Heart left ventricle (tissue), 16 donors: ENCODE measurements at places on chromosomes 5 and 9. TPM values are rescaled to one million over a fixed set of nuclear protein-coding genes. Genes with fewer than 3 reads are reported as not detected.

DNA sequence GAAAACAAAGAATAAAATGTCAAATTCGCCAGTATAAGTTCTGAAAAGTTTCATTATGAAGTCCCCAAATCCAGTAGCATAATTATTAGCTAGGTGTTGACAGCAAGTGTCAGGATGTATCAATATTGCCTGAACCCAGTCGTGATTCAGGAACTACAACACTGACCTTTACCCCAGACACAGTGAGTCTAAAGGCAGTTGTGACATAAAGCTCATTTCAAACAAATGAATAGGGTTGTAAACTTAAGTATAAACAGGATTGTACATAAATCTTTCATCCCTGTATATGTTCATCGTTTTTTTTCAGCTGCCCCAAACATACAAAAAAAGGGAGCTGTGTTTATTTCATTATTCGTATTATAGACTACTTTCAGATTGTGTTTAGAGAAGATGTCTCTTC is 385.7 kb downstream of the PLK2 start:
- no peak for DNase-seq

- DNase-seq = no peak
Measured at GRCh38 chr5:55923177-55923771, 71.5 kb downstream of the IL6ST start.

- DNase-seq = no peak
Measured at GRCh38 chr9:116267021-116267420, 113.4 kb downstream of the PAPPA start.

DNA sequence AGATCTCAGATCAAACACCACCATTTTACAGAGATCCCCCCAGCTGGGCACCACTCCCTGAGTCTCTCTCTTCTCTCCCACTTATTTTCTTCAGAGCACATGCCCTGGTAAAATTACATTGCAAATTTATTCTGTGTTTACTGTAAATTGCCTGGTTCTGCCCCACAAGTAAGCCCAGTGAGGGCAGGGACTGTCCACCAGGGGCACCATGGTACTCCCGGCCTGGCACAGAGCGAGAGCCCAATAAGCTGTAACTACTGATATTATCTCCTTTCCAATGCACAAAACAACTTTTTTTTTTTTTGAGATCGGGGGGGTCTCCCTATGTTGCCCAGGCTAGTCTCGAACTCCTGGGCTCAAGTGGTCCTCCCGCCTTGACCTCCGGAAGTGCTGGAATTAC is 123.0 kb downstream of the PAX5 start:
- DNase-seq = no peak

- no peak for DNase-seq
Measured at GRCh38 chr9:98412101-98412842, 156.8 kb upstream of the TBC1D2 start.

DNA sequence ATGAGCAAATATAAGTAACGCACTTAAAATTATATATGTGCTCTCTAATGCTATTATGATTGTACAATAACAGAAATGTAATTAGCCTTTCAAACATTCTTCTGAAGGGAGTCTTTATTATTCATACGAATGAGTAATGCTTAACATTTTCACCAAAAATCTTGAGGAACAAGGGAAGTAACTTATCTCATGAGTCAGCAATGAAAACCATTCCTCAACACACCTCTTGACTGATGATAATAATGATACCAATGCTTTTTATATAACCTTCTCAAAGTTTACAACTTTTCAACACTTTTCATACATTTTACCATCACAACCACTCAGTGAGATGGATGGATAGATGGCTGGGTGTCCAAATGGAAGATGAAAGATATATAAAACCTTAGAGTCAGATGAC is 369.3 kb downstream of the BNC2 start:
- DNase-seq = no peak

DNA sequence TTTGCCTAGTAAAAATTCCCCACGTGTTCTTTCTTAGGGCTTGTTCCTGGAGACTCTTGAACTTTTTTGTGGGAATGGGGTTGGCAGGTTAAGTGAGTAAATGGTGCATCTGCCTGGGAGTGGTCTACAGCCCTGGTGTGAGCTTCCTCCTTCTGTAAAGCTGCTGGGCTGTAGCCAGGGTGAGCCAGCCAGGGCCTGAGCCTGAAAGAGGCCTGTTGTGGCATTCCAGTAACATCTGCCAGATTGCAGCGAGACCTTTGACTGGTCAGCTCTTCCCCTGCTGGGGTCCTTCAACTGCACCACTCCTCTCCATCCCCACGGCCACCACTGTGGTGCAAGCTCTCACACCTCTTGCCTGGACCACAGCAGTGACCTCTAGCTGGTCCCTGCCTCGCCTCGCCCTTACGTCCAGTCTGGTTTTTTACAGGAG is 47.5 kb downstream of the SLC22A5 start:
- DNase-seq = peak; percentile 47

- no peak for DNase-seq
Measured at GRCh38 chr9:35464141-35465025, 25.5 kb upstream of the RUSC2 start.

DNA sequence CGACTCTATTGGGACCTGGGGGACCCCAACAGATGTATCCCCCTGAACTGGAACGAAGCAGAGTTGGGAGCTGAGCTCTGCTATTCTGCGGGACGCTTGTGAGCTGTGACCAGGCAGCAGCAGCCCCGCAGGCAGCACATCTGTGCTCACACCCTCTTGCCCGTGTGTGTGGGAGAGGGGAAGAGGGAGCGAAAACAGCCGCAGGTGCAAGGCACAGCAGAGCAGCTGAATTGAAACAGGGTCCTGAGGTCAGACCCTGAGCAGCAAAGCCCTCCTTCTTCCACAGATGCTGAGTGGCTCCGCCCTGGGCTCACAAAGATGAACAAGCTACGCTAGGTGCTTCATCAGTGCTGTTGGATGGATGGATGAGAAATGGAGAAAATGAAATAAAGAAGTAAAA is 198.7 kb downstream of the HSPA4 start:
- no peak for DNase-seq

DNA sequence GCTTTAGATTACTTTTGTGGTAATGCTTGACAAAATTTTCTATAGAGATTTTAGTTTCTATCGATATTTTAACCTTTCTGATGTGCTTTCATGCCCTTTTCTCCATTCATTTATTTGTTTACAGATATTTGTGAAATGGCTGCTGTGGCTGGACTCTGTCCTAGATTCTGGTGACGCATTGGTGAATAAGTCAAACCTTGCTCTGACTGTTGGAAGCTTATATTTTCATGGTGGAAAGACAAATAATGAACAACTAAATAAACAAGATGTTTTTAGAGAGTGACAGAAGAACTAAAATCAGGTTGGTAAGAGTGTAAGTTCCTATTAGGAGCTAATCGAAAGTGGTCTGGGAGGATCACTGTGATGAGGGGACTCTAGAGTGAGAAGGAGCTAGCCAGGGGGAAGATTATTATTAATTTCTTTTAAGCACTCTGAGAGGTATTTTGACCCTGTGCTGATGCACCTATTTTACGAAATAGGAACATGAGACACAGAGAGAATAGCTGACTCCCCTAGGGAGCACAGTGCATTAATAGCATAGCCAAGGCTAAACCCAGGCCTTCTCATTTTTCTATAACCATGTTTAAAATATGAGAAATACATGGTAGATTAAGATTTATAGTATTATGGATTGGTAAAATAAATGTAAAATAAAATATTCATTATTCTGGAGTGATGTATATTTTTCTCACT is 411.9 kb upstream of the ARRDC3 start:
- no peak for DNase-seq

- no peak for DNase-seq
Measured at GRCh38 chr5:125310749-125311148, 564.3 kb upstream of the ZNF608 start.

DNA sequence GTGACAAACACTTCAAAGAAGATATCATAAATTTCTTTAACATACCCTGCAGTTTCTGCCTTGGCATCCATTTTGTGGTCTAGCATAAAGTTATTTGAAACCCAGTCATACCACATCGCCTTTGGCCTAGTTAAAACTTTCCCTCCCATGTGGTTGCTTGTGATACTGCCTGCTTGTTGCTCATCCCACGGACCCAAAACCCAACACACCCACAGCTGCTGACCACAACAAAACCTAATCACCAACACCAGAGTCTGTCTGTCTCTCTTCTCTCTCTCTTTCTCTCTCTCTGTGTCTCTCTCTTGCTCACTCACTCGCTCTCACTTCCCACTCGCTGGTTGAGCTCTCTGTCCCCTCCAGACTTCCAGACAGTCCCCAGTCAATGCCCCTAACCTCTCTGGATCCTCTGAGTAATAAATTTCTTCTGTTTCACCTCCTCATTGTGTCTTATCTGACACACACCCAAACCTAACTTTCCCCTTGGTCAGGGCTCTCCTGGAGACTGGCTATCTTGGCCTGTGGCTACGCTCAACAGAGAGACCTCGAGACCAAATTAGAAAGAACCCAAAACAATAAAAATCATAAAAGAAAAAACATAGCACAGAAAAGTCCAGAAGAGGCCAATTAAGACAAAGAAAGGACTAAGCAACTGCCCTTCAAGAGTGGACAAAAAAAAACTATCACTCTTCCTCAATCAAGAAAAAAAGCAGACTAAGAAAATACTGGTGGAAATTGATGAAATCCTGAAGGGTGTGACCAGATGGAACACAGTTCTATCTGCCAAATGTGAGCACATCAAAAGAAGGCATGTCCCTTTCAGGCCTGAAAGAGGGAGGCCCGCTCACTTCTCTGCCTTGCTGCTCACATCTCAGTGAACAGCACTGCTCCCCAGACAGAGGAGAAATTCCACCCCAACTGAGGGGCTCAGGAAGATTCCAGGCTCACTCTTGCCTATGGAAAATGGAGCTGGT is 41.5 kb downstream of the TTLL11 start:
- DNase-seq = no peak

DNA sequence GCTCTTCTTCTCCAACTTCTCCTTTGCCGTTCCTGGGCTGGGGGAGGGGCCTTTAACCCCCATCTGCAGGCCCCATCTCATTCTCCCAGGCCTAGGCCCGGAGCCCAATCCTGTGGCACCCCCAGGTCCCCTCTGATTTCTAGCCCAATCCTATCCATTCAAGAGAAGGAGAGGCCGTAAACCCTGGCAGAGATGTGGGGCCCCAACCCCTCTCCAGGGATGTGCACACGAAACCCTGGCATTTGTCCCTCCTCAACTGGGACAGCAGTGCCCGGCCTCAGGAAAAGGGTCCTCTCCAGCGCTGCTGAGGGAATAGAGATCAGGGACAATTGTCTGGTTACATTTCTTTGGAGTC is 24.2 kb upstream of the ADAMTS2 start:
- no peak for DNase-seq

DNA sequence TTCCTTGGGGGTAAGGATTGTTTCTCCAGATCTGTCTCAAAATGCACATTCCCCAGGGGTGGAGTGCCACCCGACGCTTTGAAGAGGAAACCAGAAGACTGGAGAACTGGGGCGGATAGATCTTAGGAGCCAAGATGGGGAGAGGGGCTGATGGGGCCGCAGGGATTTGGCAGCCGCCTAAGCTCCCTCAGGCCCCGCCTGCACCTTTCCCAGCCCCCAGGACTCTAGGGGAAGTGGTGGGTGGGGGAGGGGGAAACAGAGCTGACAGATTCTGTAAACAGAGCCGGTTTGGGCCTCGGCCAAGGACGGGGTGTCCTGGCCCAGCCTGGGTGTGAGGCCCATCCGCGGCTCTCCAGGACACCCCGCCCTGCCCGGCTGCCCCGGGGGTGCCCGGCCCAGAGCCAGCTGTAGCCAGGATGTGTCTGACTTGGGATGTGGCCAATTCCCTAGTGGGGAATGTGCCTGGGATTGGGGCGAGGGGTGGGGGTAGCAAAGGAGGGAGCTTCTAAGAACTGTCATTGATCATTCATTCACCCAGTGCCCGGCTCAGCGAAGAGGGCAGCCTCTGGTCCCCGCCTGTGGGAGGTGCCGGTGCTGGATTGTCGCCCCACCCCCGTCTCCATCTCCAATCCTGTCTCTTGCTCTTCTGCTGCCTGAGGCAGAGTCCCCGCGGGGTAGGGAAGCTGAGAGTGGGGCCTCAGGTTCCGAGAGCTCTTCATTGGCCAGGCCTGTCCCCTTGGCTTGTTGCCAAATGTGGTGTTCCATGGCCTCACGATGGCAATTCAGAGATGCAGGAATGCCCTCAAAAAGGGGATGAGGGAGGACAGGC is 54.8 kb upstream of the CDKN2AIPNL start:
- DNase-seq = peak; percentile 99

DNA sequence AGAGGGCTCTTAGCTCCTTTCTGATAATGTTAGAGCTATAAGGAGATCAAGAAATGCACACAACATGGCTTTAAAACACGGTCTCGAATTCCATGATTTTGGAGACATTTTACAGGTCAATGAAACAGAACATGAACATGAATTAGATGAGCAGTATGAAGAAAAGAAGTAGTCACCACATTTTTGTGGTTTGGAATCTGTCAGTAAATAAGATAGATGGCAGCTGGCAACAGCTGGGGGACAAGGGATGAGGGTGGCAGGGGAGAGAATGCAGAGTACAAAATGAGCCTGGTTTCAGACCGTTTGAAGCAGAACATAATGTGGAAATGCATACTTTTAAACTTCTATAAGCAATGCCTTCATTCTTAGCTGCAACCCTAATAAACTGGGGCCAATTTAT is 107.1 kb downstream of the OXCT1 start:
- no peak for DNase-seq

CDX1 gene
- total RNA-seq = not detected

KDM3B gene
- 32.4 TPM for total RNA-seq

BTNL8 gene
- not detected for total RNA-seq

NMUR2 gene
- not detected for total RNA-seq

SLC34A3 gene
- total RNA-seq = not detected

INSYN2B gene
- 0.12 TPM for total RNA-seq
